ENCODE measurements at places on chromosomes 7 and 10.

DNA sequence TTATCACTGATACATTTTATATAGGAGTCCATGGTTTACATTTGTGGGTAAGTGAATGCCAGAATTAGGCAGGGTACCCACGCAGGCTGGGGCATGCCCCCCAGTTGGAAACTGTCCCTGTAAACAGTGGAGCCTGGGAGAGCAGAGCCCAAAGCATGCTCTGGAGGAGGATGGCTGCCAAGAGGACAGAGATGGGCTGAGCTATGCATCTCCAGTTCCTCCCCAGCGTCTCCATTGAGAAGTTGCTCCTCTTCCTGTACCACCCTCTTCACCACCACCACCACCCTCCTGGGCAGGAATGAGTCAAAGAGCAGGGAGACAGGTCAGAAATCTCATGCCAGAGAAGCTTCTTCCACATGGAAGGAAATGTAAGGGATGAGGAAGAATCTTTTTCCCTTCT is 67.7 kb upstream of the KMT2E start:
- DNase-seq = peak; percentile 51

DNA sequence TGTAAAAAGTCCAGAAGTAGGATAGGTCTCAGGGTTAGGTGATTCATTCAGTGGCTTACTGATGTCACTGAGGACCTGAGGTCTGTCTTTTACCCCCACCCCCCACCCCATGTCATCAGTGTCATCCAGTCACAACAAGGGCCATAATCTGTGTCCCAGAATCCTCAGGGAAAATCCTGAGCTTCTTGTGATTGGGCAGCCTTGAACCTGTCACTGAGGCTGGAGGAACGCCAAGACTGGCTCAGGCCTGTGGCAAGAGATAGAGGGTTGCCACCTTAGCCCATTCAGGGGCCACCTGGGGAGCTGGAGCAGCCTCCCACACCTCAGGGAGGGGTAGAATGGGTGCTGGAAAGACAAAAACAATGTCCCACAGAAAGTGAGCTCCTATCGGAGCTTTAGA is 29.7 kb downstream of the NUB1 start:
- no peak for DNase-seq

DNA sequence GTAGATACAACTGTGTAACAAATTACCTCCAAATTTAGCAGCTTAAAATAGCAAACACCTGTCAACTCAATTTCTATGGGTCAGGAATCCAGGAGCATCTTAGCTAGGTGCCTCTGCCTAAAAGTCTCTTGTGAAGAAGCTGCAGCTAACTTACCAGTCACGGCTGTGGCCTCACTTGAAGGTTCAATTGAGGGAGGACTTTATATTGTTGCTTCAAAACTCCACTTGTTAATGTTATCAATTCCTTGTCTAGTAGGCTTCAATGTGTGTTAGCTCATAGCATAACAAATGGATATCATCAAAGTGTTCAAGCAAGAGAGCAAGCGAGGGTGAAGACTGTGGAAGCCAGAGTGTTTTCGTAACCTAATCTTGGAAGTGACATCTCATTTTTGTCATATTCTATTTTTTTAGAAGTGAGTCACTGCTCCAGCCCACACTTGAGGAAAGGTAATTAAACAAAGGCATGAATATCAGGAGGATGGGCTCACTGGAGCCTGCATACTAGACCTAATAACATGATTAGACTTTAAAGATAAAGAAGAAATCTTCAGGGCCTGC is 172.9 kb downstream of the SPAG6 start:
- DNase-seq = no peak

DNA sequence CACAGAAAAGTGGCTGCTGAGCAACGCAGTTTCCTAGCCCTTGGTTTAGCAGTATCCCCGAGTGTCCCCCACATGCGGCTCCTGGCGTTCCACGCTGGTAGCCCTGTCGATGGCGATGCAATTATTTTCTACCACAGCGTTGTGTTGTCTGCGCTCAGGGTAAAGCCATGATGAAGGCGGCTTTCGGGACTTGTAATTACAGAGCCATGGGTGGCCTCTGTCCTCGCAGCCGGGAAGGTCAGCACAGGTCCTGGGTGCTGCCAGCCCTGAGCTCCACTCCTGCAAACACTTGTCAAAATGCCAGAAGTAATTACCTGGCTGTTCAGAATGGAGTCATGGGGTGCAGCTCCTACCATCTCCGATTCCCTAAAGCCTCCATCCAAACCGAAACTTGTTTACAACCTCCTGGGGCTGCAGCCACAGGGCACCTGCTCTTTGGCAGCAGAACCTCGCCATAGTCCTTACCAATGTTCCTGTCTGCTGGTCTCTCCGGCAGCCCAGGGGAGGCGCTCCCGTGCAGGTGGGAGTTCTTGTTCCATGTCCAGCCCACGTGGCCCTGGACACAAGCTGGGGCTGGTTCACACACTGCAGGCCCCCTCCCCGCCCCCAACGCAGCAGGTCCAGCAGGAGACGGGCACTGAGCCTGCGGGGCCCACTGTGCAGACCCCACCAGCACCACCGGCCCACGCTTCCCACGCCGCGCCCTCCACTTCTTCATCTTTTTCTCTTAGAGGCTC is 512.6 kb downstream of the PTPRN2 start:
- DNase-seq = no peak

GRCh38 chr7:157845203-157845835 is 508.5 kb downstream of the DNAJB6 start:
- no peak for DNase-seq

DNA sequence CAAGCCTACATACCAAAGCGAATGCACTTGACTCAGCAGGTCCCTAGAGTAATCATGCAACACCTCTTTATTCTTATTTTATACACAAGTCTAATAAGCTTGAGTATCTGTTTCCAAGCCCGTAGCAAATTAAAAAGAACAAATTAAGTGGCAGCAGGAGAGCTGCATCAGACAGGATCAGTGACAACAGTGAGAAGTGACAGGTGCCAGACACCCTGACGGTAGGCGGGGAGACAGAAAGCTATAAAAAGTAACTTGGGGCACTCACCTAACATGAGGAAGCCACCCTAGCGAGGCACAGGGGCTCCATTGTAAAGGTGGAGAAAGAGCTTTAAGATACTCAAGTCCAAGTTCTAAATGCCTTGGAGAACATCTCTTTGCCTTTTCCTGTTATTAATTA is 174.2 kb downstream of the PLXNA4 start:
- no peak for DNase-seq

DNA sequence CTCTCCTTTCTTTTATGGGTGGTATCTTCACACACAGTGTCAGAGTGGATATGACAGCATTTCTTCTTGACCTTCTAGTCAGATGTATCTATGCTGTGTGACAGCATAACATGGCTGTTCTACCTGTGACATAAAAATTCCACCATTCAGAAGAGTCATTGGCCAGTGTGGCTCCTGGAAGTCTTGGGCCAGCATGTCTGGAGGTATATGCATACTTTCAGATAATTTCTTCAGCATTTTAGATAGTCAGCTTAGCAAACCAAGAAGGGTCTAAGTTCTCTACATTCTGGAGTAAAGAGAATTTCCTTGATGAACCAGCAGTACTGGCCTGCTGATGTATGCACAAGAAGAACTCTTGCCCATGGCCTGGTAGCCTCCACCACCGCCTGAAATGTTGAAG is 179.3 kb downstream of the BMPER start:
- DNase-seq = no peak

DNA sequence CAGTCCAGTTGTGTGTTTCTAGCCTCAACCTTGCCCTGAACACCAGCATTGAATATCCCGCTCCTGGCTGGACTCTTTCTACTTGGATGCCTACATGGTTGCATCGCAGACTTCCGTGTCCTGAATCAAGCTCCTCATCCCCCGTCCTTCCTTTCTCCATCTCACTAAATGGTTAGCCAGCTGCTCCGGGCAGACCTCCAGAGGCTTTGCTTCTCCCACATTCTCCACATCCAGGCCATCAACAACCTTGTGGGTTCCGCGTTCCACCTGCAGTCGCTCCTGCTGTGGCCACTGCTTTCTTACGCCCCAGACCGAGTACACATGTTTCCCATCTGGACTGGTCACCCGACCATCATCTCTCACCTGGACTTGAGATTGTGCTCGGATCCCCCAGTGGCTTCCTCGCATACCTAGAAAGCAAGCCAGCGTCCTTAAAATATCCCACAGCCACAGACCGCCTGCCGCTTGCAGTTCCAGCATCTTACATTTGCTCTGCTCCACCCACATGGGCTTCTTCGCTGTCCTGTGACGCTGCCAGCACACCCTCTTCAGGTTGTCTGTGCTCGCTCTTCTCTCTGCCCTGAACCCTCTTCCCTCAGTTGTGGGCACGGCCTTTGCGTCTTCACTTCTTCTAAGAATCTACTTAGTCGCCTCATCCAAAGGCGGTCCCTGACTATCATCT is 25.9 kb downstream of the CELF2 start:
- no peak for DNase-seq

- peak; percentile 37 for DNase-seq
These were observed 1.2 kb downstream of the CYREN start for GRCh38 chr7:135169141-135169963.

GRCh38 chr10:133372507-133372906 is 647 bp downstream of the ECHS1 start:
- DNase-seq = no peak

GRCh38 chr7:88363249-88363648 is 56.6 kb upstream of the STEAP4 start:
- no peak for DNase-seq

DNA sequence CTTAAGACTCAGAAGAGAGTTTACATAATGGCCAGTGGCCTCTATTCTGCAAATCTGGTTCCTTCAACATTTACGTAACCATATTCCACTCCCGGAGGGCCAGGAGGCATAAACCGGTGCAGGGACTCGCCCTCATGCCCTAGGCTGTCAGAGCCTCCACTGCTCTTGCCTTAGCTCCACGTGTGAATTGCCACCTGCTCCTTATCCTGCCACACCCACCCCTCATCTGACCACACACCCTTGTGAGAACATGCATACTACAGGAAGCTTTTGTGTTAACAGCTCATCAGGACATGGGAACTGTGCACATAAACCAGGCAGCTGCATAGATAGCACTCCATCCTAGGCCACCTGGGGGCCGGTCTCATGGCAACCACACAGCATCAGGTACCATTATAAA is 146.7 kb upstream of the PFKP start:
- no peak for DNase-seq

- no peak for DNase-seq
These were observed 15.6 kb downstream of the RPA3 start for GRCh38 chr7:7702826-7703225.

- no peak for DNase-seq
These were observed 20.6 kb downstream of the PITRM1 start for GRCh38 chr10:3151889-3152565.

DNA sequence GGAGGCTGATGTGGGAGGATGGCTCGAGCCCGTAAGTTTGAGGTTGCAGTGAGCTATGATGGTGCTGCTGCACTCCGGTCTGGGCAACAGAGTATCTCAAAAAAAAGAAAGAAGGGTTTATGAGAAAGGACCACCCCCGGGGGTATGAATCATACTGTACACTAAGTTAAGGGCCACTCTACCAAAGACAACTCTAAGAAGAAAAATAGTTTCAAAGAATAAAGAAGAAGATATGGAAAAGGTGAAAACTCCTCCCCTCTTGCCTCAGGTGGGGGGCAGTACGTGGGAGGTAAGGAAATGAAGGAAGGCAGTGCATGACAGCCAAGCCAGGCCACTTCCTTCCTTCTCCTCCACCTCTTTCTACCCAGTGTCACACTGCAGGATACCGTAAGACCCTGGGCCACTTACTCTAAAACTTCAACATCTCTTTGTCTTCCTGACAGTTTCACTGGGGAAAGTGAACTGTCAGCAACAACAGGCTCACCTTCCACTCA is 61.3 kb downstream of the PIP4K2A start:
- no peak for DNase-seq

- no peak for DNase-seq
These were observed 75.2 kb downstream of the TNS3 start for GRCh38 chr7:47506382-47507339.

- DNase-seq = no peak
These were observed 3.9 kb downstream of the CTTNBP2 start for GRCh38 chr7:117869374-117869773.

DNA sequence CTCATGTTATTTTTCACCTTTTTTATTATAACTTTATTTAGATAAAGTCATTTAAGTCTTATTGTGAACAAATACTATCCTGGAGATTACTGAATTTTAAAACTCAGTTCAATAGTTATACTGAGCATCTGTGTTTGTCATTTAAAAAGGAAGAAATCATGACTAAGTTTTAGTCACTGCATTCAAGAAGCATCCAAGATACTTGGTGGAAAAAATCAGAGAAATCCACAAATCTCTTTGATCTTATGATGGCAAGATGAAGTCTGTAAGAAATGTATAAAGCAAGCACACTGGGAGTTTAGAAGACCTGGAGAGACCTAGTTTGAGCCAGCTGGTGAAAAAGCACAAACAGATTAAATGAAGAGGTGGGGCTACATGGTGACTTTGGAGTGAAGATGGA is 529.8 kb upstream of the IGFBP3 start:
- DNase-seq = no peak

- DNase-seq = no peak
These were observed 165.4 kb downstream of the GLI3 start for GRCh38 chr7:42071372-42072261.

DNA sequence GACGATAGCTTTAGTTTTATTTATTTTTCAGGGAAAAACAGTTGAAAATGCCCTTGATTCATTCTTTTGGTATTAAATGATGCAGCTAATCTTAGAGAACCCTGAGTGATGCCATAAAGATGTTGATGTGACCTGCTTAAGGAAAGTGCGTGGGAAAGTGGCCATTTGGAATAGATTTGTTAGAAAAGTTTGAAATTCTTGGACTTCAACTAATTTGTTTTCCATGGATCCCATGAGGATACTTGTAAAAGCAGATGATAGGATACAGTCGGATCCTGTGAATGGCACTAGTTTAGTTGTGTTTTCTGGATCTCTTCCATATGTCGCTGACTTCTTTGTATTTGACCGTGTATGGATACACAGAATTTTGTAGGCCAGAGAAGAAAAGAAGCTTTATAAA is 69.0 kb downstream of the SEPTIN7 start:
- DNase-seq = no peak

- DNase-seq = no peak
These were observed 49.8 kb downstream of the PAXIP1 start for GRCh38 chr7:154953006-154953684.

DNA sequence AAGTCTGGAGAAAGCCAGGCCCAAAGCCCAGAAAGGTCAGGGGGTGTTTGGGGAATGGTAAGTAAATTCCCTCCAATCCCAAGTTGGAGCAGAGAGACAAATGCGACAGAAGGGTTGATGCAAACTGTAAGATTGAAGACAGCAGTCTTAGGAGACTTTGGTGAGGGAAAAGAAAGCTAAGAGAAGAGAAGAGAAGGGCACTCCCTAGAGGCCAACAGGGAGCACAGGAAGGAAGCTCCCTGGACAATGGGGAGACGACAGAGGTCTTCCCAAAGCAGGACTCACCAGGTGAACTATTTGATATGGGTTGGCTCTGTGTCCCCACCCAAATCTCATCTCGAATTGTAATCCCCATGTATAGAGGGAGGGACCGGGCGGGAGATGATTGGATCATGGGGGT is 151.5 kb downstream of the KIF20B start:
- no peak for DNase-seq

DNA sequence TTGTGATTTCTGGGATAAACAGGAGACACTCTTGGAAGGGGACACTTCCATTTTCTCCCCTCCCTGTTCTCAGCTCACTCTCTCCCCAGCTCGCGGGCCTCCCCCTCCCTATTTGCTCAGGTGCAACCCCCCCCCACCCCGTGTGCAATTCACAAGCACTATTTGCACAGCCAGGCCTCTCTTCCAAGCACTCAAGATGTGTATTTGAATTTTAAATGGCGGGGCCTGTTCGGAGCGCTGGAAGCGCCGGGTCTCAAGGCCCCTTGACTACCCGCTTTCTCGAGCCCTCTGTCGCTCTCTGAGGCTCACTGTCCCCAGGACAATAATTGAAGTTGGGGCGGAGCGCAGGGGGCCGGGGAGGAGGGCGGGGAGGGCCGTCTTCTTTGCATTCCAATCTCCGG is 7.8 kb downstream of the SHH start:
- no peak for DNase-seq

Measured in NCI-H226 (cell line).